Cerebellar nuclear complex (tissue), 1 donor: ENCODE measurements at places on chromosomes 13 and 19.

- DNase-seq, result no peak
These were observed 50.1 kb upstream of the OBI1 start for GRCh38 chr13:78709028-78709427.

- DNase-seq, result no peak
These were observed 476.8 kb downstream of the DIAPH3 start for GRCh38 chr13:59686798-59687394.

DNA sequence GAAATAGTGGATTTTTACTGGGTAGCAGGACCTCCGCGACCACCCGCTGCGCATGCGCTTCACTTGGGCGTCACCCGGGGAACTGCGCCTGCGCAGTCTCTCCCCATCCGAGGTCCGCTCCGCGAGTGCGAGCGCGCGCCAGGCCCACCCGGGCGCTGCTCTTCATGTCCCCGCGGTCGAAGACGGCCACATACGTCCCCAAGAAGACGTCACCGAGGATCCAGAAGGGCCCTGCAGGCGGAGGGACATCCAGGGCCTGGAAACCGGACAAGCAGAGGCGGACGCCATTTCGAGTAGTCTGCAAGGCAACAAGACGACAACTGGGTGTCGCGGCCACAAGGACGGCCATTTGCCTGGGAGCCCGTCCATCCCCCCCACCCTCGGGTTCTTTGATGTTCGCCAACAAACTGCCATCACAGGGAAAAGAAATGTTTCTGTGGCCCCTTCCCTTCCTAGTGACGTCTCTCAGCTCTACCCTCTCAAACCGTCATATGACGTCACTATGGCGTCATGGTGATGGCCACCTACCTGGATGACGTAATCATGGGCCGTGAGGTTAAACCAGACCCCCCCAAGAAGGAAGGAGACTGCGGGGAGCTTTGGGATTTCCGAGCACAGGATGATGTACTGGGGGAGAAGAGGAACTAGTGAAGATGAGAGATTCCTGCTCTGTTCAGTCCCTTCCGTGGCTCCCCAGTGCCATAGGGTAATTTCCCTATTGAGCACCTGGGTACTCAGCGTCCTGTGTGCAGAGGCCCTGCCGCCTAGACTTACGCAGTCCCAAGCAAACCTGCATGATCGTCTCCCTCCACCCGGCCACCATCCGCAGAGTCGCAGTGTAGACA lies 6.7 kb downstream of the NAPSA start:
- DNase-seq, result no peak

DNA sequence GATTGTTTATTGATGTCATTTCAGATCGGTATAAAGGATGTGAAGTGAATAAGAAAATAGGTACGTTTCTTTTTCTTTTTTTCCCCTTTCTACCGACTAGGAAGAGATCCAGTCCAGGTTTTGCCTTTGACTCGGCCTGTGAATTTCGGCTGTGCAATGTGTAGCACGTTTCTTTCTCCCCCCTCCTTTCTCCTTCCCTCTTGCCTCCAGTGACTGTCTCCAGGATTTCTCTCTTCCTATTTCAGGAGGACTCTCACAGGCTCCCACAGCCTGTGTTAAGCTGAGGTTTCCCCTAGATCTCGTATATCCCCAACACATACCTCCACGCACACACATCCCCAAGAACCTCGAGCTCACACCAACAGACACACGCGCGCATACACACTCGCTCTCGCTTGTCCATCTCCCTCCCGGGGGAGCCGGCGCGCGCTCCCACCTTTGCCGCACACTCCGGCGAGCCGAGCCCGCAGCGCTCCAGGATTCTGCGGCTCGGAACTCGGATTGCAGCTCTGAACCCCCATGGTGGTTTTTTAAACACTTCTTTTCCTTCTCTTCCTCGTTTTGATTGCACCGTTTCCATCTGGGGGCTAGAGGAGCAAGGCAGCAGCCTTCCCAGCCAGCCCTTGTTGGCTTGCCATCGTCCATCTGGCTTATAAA lies at the start of gene GPC6:
GPC6 (plus strand) TSS at position 185 of the 657 bp plus-strand sequence.
- no peak for DNase-seq

DNA sequence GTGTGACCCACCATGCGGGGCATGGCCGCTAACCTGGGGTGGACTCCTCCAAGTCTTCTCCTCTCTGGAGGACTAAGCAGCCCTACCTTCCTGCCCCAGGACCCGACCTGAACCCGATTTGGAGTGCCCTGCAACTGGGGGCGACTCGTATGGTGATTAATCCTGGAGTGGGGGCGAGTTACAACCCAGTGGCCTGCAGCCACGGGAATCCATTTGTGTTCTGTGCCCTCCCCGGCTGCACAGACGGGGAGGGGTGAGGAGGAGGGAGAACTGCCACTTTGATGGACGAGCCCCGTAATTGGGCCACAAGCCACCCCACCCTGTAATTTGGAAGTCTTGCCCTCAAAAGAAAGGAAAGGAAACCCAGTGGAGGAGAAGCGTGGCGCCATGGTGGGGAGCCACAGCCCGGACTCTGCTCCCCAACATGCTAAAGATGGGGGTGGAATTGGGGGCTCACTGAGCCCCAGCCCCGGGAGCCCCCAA lies 18.0 kb downstream of the PRR36 start:
- DNase-seq, result no peak

DNA sequence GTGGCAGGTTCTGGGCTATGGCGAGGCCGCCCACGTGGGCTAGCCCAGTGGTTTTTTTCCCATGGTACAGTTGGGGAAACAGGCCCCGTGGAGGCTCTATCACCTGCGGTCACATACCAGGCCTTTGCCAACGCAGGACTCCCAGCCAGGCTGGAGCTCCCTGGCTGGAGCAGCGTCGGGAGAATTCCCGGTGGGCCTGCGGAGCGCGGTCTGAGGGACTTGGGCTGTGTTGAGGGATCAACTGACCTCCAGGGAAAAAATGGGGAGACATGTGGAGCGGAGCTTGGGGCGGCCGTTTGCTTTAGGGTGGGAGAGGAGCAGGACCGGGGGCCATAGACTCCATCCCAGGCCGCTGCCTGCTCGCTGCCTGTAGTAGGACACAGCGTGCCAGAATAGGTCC lies 16.4 kb downstream of the DOT1L start:
- DNase-seq, result no peak

DNA sequence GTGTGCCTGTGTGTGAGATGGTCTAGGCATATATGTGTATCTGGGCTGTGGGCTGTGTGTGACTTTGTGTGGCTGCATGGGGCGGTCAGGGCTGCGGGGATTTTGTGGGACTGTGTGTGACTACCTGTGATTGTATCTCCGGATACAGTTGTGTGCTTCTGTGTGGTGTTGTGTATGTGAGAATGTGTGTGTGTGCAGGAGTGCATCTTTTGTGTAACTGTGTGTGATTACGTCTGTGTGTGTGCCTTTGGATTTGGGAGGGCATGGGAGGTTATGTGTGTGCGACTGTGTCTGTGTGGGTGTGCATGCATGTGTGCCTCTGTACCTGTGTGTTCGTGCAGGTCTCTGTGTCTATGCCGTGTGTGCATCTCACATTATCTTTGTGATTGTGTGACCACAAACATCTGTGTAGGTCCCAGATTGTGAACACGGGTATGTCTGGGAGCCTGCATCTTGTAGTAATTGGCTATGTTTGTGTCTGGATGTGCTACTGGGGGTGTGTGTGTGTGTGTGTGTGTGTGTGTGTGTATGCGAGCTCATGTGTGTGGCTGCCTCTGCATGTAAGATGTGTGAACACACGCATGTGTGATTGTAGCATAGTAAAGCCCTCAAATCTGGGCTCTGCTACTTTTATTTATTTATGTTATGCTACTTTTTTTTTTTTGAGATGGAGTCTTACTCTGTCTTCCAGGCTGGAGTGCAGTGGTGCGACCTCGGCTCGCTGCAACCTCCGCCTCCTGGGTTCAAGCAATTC lies 7.6 kb downstream of the EHD2 start:
- no peak for DNase-seq

GRCh38 chr13:52085421-52085820 lies 43.5 kb downstream of the NEK5 start:
- DNase-seq, result no peak
